ENCODE measurements at places on chromosomes 2 and 18.

DNA sequence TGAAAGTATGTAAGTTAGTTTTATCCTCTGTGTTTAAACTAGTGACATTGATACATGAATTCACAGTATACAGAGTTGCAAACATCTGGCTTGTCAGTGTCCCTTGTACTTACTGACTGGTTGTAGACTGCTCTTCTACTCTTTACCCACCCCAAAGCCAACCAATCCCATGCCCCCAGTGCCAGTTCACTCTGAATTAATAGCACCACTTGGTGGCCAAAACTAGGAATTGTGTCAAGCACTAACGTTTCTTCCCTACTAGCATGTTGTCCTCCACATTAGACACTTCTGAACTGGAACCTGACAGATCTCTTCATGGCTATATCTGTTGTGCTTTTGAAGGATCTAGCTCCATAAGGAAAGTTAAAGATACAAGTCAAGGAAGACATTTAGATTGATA lies 27.2 kb upstream of the OTX1 start:
- no peak for DNase-seq

DNA sequence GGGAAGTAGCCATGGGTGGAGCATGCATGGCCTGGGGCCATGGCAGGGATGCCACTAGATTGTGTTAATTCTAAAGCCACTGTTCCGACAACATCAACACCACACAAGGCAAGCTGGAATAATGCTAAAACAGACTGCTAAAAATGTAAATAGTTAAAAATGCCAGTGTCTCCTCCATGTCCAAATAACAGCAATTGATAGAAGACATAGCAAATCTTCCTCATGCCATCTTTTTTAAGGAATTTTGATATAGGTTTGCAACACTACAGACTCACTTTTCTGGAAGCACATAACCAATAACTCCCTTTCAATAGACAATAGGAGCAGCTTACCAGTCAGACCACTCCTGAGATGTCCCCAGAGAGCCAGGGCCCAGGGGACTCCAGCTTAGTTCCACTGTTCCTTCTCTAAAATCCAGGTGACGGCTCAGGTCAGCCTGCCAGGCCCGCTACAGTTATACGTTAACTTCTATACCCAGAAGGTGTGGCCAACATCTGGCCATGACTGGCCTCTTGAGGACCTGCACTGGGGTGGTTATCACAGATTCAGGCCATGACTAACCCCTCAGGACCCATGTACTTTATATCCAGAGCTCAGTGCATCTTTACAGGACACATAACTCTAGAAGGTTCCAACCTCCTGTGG lies 20.3 kb downstream of the TUBB6 start:
- DNase-seq, result no peak

DNA sequence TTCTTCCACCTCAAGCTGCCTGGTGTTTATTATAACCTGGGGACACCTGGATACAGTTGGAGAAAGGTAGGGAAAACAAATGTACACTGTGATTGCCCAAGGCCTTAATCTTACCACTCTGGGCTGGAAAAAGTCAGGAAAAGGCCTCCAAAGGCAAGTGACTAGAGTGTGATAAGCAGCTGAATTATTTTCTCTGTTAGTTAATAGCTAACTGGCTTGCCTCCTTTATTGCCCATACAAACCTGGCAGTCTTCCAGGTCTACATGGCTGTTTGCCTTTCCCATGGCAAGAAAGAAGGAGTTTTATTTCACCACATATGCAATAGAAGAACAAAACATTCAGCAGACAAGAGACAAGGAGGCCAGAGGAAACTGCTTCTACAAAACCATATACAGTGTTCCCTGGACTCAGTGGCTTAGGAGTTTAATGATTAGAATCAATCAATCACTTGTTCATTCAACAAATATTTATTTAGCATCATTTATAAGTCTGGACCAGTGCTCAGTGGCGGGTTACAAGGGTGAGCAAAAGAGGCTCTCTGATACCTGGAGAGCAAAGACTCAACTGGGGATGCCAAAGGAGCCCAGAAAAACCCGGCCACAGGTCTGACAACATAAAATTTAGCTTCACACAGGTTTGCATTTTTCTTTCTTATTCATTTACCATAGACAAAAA lies 27.5 kb upstream of the SUCLG1 start:
- no peak for DNase-seq

DNA sequence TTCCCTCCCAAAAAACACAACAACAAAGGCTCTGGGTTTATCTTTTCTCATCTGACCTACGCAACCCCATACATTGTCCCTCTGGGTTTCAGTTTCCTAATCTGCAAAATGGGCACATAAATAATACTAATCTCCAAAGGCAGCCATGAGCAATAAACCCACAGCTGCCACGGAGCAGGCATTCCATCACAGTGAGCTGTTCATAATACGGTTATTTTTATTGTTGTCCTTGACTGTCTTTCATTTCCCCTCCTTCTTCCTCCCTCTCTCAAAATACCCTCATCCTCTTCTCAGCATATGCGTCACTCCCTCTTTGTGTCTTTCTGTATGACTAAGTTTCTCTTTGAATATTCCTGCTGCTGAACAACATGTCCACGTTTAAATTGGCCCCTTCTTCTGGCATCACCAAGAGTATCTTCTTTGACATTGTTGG lies 129.8 kb upstream of the CAB39 start:
- DNase-seq, result no peak

GRCh38 chr2:26957534-26957933 lies 12.9 kb upstream of the MAPRE3 start:
- DNase-seq, result no peak

- no peak for DNase-seq
Measured at GRCh38 chr2:191675807-191676721, 1.9 kb upstream of the NABP1 start.

- peak; percentile 36 for DNase-seq
Measured at GRCh38 chr2:24926602-24927252, 6.7 kb upstream of the ADCY3 start.

GRCh38 chr2:24353364-24353763 lies 7.0 kb downstream of the ITSN2 start:
- no peak for DNase-seq

DNA sequence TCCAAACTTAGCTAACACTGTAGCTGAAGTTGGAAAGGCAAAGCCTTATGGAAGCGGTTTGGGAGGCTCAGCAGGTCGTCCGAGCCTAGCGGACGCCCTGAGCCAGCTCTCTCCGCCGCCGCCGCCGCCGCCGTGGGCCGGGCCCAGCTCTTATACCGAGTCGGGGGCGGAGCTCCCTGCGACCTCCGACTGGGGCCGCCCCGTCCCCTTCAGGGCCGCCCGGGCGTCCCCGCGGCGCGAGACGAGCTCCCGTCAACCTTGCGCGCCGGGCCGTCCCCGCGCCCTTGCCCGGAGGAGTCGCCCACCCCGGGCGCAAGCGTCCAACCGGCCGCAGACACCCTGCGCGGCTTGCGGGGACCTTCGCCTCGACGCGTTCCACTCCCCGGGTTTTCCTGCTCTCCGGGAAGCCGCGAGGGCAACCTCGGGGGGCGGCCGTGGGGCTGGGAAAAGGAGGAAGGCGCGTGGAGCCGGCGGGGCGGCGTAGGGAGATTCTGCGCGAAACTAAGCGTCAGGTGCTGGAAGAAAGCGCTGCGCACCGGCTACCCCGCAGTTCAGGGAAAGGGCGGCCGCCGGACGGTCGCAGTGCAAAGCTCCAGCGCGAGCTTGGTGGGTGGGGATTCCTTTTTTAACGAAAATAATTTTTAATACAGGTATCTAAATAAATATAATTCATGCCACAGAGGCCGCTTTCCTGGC lies at the start of gene SLC40A1:
TSS of gene SLC40A1 (minus strand) at position 129 of the 696 bp plus-strand sequence. CDS start 326 bp downstream, outside the sequence.
- peak; percentile 12 for DNase-seq

GRCh38 chr2:55119711-55120487 lies 69.6 kb upstream of the RTN4 start:
- no peak for DNase-seq

GRCh38 chr2:568639-569235 lies 108.5 kb downstream of the TMEM18 start:
- no peak for DNase-seq

- DNase-seq, result no peak
Measured at GRCh38 chr2:71609441-71609840, 156.1 kb downstream of the DYSF start.

DNA sequence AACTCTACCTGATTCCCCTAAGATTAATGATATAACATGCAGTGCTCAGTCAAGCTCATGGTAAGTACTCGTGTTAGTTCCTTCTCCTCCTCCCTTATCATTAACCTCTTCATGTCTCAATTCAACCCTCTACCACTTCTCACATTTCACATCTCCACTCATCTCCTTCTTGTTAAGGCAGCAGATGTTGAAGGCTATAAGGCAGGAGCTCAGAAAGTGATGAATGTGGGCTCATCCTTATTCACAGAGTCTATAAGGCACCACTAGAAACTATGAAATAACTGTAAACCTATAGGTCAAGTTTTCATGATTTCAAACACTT lies 56.0 kb downstream of the CLHC1 start:
- no peak for DNase-seq

- DNase-seq, result no peak
Measured at GRCh38 chr2:100900156-100900795, 80.3 kb downstream of the NPAS2 start.

GRCh38 chr2:56444339-56444738 lies 260.5 kb downstream of the CCDC85A start:
- no peak for DNase-seq

DNA sequence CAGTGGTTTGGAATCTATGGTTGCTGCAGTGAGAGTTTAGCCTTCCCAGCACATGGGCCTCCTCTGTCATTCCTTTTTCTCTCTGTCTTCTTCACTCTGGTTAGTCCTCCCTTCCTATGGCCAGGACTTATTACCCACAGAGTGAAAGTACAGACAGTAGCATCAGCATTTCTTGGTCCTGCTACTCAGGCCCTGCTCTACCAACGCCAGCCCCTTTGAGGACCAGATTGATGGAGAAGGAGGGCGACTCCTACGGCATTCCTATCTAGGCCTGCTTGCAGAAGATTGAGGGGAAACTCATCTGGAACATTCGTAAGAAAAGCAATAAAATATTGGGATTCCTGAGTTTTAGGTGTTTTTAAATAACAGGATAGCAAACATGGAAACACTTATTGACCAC lies 43.5 kb downstream of the BMP10 start:
- DNase-seq, result no peak

GRCh38 chr2:222039821-222040220 lies 259.0 kb downstream of the PAX3 start:
- DNase-seq, result no peak

DNA sequence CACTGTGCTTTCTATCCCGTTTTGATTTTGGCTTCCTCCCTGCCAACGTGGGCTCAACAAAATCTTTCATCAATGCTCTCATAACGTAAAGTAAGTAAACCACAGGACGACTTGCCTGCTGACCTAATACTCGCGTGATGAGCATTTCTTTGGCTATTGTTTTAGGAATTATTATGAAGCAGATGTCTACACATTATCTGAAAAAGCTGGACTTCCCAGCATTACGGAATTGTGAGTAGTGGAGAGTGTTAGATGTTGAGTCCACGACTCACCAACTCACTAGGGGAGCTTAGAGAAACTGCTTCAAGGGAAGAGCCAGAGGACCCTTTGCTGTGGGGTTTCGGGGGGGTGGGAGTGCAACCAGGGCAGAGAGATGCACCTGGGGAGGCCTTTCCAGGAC lies 21.9 kb downstream of the HJURP start:
- no peak for DNase-seq

GRCh38 chr18:45517181-45517741 lies 98.0 kb upstream of the SLC14A2 start:
- no peak for DNase-seq

GRCh38 chr2:192243488-192243887 lies 48.8 kb upstream of the TMEFF2 start:
- no peak for DNase-seq

DNA sequence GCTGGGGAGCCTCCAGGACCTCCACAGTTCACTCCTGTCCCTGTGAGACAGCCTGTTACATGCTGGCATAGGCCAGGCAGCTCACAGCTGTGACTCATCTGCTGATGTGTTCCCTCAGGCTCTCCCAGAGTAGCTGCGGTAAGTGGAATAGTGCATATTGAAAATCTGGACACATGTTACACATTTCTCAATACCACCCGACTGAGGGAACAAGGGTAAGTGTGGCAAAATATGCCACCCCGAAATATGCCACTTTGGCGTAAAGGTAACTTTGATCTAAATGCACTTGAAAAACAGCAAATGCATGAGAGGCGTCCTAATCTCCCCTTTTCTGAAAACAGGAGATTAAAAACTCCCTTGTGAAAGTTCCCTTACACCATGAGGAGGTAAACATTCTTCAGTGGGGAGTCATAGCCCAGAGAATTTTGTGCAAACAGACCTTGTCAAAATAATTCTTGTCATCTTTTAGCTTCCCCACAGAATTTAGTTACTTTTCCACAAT lies 557.9 kb downstream of the CCDC85A start:
- DNase-seq, result no peak

DNA sequence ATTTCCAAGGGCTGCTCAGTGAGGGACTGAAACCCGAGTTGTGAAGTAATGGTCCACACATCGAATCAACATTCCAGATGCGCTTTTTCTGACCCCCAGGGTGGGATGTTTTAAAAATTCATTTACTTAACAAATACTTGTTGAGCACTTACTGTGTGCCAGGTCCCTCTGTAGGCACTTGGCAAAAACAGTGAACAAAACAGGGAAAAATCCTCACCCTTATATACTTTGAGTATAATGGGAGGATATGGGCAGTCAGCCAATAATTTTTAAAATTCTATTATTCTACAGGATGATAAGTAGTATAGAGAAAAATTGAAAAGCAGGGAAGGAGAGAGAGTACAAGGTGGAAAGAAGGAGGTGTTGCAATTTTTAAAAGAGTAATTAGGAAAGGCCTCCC lies 31.3 kb upstream of the AFTPH start:
- no peak for DNase-seq

DNA sequence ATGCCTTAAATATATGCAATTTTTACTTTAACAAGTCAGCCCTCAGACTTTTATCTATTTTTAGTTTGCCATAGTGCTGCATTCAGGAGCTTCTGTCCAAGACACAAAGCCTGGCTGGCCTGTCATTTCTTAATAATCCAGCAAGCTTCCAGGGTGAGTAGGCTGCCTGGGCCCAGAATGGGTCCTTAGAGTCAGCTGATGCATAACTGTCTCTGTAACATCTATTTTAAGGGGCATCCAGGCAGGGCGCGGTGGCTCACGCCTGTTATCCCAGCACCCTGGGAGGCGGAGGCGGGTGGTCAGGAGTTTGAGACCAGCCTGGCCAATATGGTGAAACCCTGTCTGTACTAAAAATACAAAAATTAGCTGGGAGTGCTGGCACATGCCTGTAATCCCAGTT lies 11.8 kb upstream of the GNLY start:
- DNase-seq, result no peak

GRCh38 chr2:200297989-200298388 lies 8.5 kb upstream of the SPATS2L start:
- DNase-seq, result no peak

DNA sequence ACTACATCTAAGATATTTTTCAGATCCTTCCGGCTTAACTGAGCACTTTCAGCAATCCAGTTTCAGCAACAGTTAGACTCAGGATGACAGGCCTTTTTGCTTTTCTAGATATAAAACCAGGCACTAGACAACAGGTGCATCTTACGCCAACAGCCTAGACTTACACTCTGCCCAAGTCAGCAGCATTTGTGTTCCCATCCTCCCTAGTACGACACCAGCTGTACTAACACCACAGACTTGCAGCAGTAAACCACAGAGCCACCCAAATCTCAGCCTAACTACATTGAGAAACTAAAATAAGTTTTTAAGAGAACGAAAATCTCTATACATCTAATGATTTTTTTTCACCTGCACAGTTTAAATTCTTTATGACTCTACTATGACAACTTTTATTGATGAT lies 89.9 kb upstream of the DNMT3A start:
- DNase-seq, result no peak

GRCh38 chr2:36680012-36680411 lies 16.5 kb upstream of the VIT start:
- DNase-seq, result no peak

GRCh38 chr2:236200378-236200777 lies 32.2 kb upstream of the GBX2 start:
- DNase-seq, result no peak
